Esophagus squamous epithelium (tissue), 5 donors: ENCODE measurements at places on chromosomes 16 and 17.

GRCh38 chr16:57986196-57986595 is 14.3 kb downstream of the ZNF319 start:
- DNase-seq, result no peak

DNA sequence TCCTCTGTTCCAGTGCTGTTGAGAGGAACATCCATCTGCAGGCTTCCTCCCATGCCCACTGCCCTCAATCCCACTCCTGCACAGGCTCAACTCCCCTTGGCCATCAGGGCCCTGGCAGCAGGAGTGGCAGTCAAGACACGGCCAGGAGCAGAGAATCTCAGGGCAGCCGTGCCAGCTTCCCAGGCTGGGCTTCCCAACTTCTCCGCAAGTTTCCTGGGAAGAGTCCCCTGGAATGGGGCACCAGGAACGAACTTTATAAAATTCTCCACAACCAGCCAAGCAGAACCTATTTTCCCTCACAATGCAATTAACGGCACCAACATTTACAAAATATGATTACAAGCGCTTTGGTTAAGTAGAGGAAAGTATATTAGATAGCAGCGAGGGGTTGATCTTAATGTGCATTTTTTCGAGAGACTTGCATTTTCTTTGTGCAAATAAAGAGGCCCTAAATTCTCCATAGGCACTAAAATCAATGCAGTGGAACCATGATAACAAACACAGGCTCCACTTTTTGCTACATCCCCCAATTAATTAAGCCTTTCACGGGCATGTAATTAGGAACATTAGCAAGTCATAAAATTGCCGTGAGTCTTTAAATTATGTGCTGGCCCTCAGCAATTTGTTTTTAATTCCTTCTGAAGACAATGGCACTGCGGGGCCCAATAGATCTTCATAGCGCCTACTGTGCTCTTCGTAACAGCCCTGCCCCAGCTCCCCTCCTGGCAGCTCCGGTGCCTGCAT is 99.9 kb upstream of the LHX1 start:
- DNase-seq, result no peak

- no peak for DNase-seq
Measured at GRCh38 chr17:59431601-59432000, 100.1 kb downstream of the YPEL2 start.

- DNase-seq, result no peak
Measured at GRCh38 chr17:36463916-36464764, 22.3 kb upstream of the ZNHIT3 start.

GRCh38 chr16:87995644-87996043 is 44.4 kb downstream of the BANP start:
- no peak for DNase-seq

- no peak for DNase-seq
Measured at GRCh38 chr17:40518401-40519088, 17.1 kb upstream of the TNS4 start.

DNA sequence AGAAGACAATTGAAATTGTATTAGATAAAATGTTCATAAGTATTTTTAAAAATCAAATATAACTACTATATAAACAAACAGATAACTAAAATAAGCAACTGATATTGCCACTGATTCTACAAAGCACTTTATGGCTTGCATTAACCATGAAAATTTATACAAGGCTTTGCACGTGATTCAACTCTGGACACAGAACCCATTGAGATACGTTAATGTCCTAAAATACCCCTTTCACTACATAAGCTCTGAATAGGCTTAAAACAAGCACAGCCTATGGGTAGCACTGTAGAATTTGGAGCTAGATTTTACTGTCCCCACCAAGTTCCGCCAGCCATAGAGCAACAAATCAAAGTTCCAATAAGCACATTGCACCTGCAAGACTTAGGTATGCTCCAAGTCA is 4.5 kb downstream of the ZNF652 start:
- no peak for DNase-seq
